ENCODE measurements at places on chromosomes 1 and 21.
A peak's percentile ranks its signal among the peaks of the same experiment; 100 is the strongest.

- H3K4me3 ChIP-seq = no peak overlapping the region
- H3K27ac ChIP-seq = peak overlapping the region; percentile 29
- peaks cover 38% of the 10 kb centered on the region for H3K36me3 ChIP-seq
- no peak for DNase-seq
- peaks cover 40% of the 10 kb centered on the region for H3K4me1 ChIP-seq
- H3K27me3 ChIP-seq = no peaks in the 10 kb centered on the region
Measured at GRCh38 chr1:208077232-208078075, 166.5 kb upstream of the CD34 start.

- DNase-seq = no peak
- H3K36me3 ChIP-seq = no peaks in the 10 kb centered on the region
- H3K27me3 ChIP-seq = no peaks in the 10 kb centered on the region
- no peak overlapping the region for H3K4me3 ChIP-seq
- H3K4me1 ChIP-seq = peaks cover 8% of the 10 kb centered on the region
Measured at GRCh38 chr1:245469006-245469405, 314.2 kb downstream of the KIF26B start.

DNA sequence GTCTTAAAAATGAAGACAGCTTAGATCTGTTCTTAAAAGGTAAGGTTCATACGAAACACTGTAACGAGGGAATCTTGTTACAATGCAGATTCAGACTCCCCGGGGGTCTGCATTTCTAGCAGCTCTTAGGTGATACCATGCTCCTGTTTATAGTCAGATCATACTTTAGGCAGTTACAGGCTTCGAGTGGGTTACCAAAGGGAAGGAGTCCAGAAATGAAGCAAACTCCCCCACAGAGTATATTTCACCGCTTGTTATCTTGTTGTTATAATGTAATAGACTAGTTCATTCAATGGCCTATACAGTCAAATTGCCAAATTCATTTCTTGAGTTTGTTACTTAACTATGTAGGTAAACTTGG lies 601.1 kb downstream of the USP25 start:
- no peak overlapping the region for H3K27ac ChIP-seq
- H3K36me3 ChIP-seq = peaks cover 22% of the 10 kb centered on the region
- no peak for DNase-seq
- no peaks in the 10 kb centered on the region for H3K27me3 ChIP-seq
- H3K4me1 ChIP-seq = peaks cover 15% of the 10 kb centered on the region

DNA sequence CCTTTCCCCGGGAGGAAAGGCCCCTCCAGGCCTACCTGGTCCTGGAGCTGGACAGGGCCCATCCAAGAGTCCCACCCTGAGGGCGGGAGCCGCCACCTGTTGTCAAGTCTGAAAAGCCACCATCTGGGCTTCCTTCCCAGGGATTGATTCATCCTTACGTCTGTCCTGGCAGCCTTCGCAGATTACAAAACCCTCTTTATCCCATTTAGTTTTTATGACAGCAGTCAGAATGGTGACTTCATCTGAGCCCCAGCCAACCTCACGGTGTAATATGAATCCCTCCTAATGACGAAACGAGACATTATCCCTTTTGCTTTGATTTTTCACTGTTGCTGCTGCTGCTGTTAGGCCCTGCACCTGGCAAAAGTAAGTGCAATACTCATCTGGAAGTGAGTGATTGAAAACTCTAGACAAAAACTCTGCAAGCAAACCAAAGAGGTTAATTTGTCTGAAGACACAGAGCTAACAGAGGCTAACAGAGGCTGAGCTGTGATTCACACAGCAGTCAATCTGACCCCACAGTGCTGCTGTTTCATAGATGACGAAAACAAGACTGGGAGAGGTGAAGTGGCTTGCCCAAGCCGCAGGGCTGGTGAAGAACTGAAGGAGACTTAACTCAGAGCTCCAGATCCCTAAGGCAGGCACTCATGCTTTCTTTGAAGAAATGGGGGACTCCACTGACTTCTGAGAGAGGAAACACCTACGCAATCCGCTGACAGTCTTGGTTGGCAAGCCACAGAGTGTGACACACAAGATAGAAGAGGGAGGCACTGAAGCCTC lies 30.0 kb upstream of the S100A7 start:
- peak overlapping the region; percentile 98 for H3K27ac ChIP-seq
- H3K4me3 ChIP-seq = peak overlapping the region; percentile 38
- no peak for DNase-seq
- H3K36me3 ChIP-seq = no peaks in the 10 kb centered on the region
- peaks cover 22% of the 10 kb centered on the region for H3K4me1 ChIP-seq

DNA sequence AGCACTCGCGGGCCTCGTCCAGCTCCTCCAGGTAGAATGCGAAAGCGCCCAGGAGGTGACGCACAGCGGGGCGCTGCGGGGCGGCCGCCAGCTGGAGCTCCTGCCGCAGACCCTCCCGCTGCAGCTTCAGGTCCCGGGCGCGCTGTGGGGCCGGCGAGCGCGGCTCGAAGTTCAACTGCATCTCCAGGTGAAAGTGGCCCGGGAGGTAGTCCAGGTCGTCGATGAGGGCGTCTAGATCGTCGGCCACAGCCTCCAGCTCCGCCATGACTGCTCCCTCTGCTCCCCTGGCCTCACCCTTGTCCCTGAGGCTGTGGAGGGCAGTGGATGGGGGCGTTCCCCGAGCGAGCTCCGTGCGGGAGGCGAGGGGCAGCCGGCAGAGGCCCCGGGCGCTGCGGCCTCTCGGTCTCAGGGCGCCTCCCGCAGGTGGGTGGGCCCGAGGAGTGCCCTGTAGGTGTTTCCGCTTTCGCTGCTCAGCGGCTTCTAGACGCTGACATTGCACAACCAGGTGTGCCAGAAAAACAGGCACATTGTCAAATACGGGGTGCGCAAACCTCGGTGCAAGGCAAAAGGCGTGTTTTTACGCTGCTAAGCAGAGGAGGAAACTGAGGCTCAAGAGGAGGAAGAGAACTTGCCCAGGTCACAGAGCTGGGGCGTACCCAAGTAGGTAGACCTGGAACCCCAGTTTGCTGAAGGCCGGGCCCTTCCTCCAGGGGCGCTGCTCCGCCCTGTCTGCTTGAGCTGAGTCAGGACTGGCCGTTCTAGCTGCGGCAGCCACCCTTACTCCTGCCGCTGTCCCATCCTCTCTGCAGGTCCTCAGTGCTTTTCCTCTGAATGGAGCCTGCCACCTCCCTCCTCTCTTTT lies at the start of gene TTC22:
Gene TTC22, minus strand, starts transcription at position 425 of the 861 bp plus-strand sequence. Its CDS starts 160 bp downstream, at position 265.
- peak within 1 kb of the TSS; percentile 77 for H3K27ac ChIP-seq
- H3K27me3 ChIP-seq = peaks cover 17% of the 10 kb centered on the region
- DNase-seq = no peak
- H3K36me3 ChIP-seq = no peaks in the 10 kb centered on the region

DNA sequence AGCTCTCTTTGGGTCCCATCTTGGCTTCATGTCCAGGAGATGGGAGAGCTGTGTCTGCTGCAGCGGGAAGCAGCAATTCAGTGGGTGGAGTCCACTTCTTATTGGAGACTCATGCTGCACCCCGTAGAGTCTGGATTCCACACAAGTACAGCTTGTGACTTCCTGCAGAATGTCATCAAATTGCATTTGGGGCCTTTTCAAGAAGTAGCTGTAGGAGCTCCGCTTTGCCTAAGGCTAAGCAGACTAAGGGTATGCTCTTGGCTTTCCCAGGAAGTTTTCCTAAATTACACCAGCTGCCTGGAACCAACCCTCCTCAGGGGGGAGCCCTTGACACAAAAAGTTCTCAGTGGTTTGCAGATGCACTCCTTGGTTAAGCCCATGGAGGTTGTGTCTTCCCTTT lies 5.7 kb upstream of the MOB3C start:
- H3K4me1 ChIP-seq = peaks cover 20% of the 10 kb centered on the region
- peaks cover 7% of the 10 kb centered on the region for H3K27me3 ChIP-seq
- no peak for DNase-seq
- no peaks in the 10 kb centered on the region for H3K36me3 ChIP-seq
- no peak overlapping the region for H3K27ac ChIP-seq

GRCh38 chr1:21268281-21269239 lies 21.7 kb downstream of the ECE1 start:
- H3K27me3 ChIP-seq = no peaks in the 10 kb centered on the region
- H3K36me3 ChIP-seq = peaks cover 21% of the 10 kb centered on the region
- no peak overlapping the region for H3K4me3 ChIP-seq
- H3K27ac ChIP-seq = peak overlapping the region; percentile 50
